Adrenal gland (tissue), 19 donors: ENCODE measurements at places on chromosomes 3 and 15. TPM values are rescaled to one million over a fixed set of nuclear protein-coding genes. Genes with fewer than 3 reads are reported as not detected.
A peak's percentile ranks its signal among the peaks of the same experiment; 100 is the strongest.

GRCh38 chr3:152556731-152557254, 278.1 kb upstream of the P2RY1 start:
- peak; percentile 48 for DNase-seq

DNA sequence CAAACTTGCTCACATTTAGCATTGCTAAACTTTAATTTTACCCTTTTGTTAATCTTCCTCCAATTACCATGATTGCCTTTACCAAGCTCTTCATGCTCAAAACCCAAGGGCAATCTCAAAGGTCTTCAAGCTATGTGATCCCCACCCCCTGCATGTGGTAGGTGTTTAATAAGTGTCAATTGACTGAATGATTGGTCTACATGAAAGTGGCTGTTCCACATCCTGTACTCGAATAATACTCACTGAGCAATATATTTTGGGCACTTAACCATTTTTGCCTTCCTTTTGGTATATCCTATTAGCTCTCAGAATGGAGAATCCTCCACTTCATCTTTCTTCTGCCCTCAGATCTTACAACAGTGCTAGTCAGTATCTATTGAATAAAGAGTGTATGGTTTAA, 17.1 kb downstream of the RBMS3 start:
- DNase-seq = no peak

GRCh38 chr3:150225986-150226385, 182.1 kb upstream of the TSC22D2 start:
- peak; percentile 41 for DNase-seq

GRCh38 chr3:176595307-176595706, 602.0 kb downstream of the TBL1XR1 start:
- DNase-seq = no peak

DNA sequence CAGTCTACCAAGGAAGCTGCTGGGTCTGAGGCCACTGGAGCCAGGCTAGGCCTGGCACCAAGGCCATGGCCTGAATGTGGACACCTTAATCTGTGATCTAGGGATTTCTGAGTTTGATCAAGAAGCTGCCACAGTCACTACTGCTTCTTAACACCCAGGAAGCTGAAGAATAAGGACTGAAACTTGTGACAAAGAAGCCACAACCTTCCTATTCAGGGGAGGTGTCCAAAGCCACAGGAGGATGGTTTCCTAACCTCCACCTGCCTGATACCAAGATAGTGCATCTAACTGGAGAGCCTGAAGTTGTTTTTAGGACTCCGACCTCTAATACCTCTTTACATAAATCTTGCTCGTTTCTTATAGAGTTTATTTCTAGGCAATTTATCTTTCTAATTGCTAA, 5.5 kb upstream of the ANO10 start:
- DNase-seq = no peak

DNA sequence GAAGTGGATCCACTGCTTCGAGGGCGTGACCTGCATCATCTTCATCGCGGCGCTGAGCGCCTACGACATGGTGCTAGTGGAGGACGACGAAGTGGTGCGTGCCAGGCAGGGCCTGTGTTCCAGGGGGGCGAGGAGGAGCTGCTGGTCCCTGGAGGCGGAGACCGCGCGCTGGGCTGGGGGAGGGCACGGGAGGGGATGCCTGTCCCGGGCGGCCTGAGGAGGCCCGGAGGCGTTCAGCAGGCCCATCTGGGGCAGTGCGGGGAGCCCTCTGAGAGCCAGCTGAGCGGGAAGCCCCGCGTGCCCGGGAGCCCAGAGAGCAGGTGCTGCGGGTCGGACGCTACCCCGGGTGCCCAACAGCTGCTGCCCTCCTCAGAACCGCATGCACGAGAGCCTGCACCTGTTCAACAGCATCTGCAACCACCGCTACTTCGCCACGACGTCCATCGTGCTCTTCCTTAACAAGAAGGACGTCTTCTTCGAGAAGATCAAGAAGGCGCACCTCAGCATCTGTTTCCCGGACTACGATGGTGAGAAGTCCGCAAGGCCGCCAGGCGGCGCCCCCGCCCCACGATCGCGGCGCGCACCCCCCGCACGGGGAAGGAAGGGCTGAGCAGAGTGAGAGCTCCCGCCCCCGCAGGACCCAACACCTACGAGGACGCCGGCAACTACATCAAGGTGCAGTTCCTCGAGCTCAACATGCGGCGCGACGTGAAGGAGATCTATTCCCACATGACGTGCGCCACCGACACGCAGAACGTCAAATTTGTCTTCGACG, 2.9 kb downstream of the GNAT1 start:
- DNase-seq = peak; percentile 48

DNA sequence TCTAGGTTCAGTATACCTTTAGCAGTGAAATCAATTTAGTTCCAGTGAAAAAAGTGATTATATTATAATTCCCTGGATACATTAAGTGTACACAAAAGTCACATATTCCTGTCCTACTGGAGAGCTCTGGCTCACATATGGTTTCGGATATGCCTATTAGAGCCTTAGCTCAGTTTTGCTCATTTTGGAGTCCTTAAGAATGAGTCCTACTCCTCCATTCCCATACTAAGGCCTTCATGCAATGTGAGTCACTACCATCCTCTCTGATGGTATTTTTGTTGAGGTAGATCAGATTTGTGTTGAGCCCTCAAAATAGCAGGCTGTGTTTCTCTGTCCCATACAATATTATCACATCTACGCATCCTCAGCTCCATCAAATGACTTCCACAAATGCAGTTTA, 294.2 kb upstream of the COL8A1 start:
- DNase-seq = no peak

DNA sequence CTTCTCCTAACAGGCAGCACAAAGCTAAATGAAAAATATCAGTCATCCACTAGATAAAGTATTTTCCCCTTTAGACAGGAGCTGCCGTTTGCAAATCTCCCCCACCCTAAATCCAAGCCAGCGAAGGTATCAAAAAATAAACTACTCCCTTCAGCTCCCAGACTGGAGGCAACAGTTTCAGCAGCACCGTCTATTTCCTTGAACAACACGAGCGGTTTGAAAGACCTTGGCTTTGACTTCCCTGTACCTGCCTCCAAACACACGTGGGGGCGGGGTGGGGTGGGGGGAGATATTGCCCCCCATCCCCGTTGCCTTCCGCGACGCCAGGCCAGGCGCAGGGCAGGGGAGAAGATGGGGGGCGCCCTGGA, 832 bp upstream of the CACNA1D start:
- DNase-seq = no peak

GRCh38 chr15:30962659-30963058, 28.8 kb downstream of the MTMR10 start:
- DNase-seq = no peak

DNA sequence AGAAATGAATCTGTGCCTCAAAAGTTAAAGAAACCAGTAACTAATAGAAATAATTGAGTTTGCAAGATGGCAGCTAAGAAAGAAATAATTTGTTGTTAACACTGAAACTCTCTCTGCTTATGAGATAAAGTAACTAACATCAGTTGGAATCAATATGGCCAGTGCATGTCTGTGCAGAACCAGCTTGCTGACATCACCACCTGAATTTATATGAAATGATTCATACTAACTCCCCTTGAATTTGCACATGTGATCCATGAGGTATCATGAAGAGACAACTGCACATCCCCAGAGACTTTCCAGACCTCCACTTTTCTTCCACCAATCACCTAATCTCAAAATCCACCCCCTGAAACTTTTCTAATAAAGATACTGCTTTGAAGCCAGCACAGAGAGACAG, 10.3 kb upstream of the SLC25A38 start:
- DNase-seq = no peak

GRCh38 chr3:14253022-14253706, 74.5 kb downstream of the LSM3 start:
- no peak for DNase-seq

GRCh38 chr3:194287374-194287773, 63.8 kb downstream of the CPN2 start:
- peak; percentile 15 for DNase-seq

- no peak for DNase-seq
Measured at GRCh38 chr3:189606774-189607173, 24.4 kb upstream of the TP63 start.

DNA sequence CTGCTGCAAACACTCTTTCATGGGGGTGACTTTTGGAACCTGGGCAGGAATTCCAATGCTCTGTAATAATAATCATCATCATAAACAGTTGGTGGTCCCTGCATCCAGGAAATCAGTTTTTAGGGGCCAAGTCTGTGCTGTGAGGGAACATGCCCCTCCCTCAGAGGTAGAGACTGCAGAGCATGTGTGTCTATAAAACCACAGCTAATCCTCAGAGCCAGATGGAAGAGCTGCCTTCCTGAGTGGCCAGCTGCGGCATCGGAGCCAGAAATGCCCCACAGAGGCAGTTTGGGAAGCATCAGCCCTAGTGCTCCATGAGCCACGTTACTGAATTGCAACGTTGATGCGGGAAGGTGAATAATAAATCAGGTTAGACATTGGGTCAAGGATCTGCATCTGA, 12.9 kb upstream of the TPM1 start:
- DNase-seq = no peak

- no peak for DNase-seq
Measured at GRCh38 chr15:31528846-31529245, 202.2 kb downstream of the KLF13 start.

- peak; percentile 51 for DNase-seq
Measured at GRCh38 chr3:51384055-51384725, 901 bp upstream of the MANF start.

- no peak for DNase-seq
Measured at GRCh38 chr15:88830016-88830415, 26.8 kb downstream of the ACAN start.

- DNase-seq = no peak
Measured at GRCh38 chr3:195806211-195806915, 5.4 kb downstream of the MUC4 start.

DNA sequence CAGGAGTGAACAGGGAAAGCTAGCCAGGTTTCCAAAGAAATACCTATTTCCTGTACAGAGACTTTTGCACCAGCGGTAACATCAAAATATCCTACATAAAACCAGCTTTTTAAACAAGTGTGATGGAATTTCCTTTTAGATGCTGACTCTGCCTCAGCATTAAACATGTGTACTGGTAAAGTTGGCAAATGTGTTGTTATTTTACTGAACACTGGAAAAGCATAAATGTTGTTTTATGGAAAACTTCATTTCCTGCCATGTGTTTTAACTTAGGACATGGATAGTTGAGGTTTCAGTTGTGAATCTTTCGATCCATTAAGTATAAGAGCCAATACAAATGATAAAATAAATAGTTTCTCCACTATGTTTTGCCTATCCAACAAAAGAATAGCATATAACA, 15.7 kb downstream of the OXNAD1 start:
- DNase-seq = no peak

DNA sequence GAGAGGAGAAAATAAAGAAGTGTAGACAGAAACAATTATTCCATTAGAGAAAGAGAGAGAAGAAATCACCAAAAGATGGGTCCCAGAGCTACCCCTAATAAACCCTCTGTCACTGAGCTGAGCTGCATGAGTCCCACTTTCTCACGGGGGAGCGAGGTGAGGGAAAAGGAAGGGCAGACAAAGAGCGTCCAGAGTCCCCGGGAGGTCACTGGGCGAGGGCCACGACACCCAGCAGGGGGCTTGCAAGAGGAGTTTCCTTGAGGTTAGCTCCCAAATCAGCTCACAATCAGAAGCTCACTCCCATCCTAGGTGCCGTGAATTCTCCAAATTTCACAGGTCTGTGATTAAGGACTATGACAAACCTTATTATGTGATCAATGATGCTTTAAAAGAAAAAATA, 62.3 kb downstream of the XXYLT1 start:
- peak; percentile 7 for DNase-seq

DNA sequence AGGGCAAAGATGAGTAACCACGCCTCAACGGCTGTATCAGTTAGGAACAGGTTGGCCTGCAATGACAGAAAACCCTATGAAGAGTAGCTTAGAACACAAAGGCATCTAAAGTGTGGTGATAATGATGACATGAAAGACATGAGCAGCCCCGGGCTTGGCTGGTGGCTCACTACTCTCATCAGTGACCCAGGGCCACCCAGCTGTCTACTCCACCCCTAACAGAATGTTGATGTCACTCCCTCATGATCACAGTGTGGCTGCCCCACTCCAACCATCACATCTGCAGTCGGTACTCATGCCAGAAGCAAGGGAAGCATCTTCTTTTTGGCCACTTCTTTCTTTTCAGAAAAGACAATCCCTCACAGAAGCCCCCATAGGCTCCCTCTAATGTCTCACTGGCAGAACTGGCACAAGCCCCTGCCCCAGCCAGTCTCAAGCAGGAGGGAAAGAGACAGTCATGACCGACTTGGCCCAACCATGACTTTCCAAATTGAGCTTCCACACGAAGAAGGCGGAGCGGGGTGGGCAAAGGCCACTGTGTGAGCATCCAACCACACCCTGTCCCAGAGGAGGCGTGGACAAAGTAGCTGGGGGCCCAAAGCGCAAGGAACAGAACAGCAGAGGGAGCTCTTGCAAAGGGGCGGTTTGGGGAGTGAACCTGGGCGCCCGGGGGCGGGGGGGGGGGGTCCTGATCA, 72.0 kb upstream of the IQSEC1 start:
- DNase-seq = no peak

Gene CHST13
- 3.0 TPM for total RNA-seq

Gene ROBO1
- 30.3 TPM for total RNA-seq

Gene HLTF
- 64.3 TPM for total RNA-seq

Gene PP2D1
- total RNA-seq = not detected

Gene AP3B2
- total RNA-seq = 2.5 TPM

Gene ONECUT1
- total RNA-seq = 0.06 TPM

Gene ADGRG7
- not detected for total RNA-seq

Gene GP9
- total RNA-seq = not detected

Gene AGBL1
- 0.06 TPM for total RNA-seq

Gene BSN
- total RNA-seq = 3.9 TPM

Gene NMNAT3
- 4.5 TPM for total RNA-seq

Gene IL12A
- not detected for total RNA-seq

Gene RASGRP1
- 0.28 TPM for total RNA-seq

Gene CHRD
- 1.1 TPM for total RNA-seq

Gene RAB6B
- total RNA-seq = 14.5 TPM

Gene MINDY4B
- 2.9 TPM for total RNA-seq

Gene C3orf22
- not detected for total RNA-seq

Gene MYO5C
- total RNA-seq = 10.7 TPM

Gene NOX5
- 0.26 TPM for total RNA-seq

Gene CAPN7
- total RNA-seq = 31.1 TPM

Gene CNTN4
- total RNA-seq = 1.7 TPM
